Activated T-helper 1 cell treated with anti-CD3 and anti-CD28 coated beads, Interleukin-12 subunit alpha, Interleukin-12 subunit beta, Interleukin-2, Interleukin-4 antibody, amounts not matched to agents 30 ng/mL and 10 ng/mL and 1 ng/mL, durations not matched to agents 14 hours and 24 hours and 36 hours (primary cell): ENCODE measurements at places on chromosomes 1 and 21. TPM values are rescaled to one million over a fixed set of nuclear protein-coding genes. Genes with fewer than 3 reads are reported as not detected.

- DNase-seq: peak; percentile 59
Observed at GRCh38 chr1:155044812-155045657, 6.1 kb upstream of the ADAM15 start.

Gene KMO
- not detected in 2 replicates for total RNA-seq

- DNase-seq: no peak
Observed at GRCh38 chr1:26280333-26281042, 602 bp downstream of the SH3BGRL3 start.

Gene FAM167B
- 0.57 and 0.61 TPM in 2 replicates for total RNA-seq

- DNase-seq: peak; percentile 61
Observed at GRCh38 chr1:117661027-117661426, 55.2 kb downstream of the TENT5C start.

DNA sequence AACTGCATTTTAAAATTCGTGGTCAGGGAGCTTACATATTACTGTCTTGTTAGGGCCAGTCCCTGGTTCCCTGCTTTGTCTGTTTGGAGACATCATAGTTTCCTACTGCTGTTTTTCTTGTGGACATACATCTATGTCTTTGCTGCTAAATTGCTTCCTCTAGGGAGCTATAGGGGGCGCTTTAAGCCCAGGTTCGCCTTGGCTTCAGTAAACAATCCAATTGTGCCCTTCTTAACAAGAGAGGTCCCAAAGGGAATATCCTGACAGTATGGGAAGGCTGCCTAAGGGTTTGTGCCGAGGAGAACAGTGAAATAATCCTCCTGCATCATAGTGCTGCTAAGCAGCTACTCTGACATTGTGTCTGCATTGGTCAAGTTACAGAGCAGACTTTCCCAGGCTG lies 112.5 kb downstream of the USH2A start:
- no peak for DNase-seq

DNA sequence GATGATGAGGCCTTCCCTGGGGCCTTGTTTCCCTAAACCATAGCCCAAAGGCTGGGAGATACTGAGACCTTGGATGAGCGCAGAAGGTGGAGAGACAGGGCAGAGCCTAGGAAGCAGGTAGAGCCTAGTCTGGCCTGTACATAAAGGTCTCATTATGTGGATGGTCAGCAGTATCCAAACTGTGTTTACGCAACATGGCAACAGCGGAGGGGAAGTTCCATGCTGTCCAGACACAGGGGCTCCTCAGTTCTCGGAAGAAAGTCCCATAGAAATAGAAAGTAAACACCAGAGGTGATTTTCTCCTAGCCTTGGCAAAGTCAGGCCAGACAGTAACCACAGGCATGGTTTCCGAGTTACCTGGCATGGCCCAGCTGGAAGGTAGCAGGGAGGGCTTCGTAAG lies 42.1 kb upstream of the MPZL1 start:
- DNase-seq: no peak

- no peak for DNase-seq
Observed at GRCh38 chr1:16975211-16975610, 5.2 kb downstream of the MFAP2 start.

DNA sequence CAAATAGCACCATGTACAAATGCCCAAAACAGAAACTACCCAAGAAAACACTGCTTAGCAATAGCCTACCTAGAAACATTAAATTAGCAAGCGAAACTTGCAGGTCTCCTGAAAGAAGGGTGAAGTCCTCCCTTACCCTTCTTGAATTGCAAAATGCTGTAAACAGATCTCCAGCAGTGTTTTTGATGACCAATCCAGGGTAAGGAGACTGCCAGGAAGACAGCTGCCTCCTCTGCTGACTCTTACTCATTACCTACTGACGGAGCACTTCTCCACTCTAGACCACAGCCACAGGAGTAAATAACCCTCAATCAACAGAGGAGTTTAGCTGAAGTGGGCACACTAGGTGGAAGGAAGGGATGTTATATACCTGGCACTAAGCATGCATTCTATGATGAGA lies 32.2 kb upstream of the GADD45A start:
- DNase-seq: no peak

- DNase-seq: no peak
Observed at GRCh38 chr1:146010126-146010738, 11.3 kb downstream of the HJV start.

Gene NPHS2
- total RNA-seq: not detected in 2 replicates
